NCI-H2107 (cell line): ENCODE measurements at places on chromosomes 2 and 18.
A peak's percentile ranks its signal among the peaks of the same experiment; 100 is the strongest.

DNA sequence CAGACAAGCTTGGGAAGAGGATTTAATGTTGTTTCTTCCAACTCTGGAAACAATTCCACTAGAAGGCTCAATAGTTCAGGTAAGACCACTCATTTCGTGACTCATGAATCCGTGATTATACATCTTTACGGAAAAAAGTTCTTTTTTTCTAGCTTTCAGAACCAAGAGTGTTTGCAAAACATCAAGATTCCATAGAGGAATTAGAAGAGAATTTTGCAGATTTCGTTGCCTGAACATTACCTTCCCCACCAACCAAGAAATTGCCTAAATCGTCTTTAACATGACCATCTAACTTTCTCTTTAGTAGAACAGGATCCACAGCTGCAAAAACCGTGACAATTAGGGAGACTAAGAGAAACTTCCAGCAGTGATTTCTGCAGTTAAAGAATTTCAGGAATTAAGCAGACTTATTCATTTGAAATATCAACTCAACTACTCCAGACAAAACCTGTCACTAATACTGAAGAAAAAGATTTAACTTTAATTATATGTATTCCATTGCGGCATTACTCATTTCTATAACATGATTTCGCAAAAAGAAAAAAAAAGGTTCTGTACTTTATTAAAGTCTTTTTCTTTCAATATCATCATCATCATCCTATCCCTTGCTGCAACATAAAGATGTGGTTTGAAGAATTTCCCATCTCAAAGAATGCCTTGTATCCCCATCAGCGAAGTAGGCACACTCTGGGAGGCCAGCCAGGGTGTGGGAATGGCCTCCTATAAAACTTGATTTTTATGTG is 1.9 kb upstream of the NAB1 start:
- DNase-seq: no peak

DNA sequence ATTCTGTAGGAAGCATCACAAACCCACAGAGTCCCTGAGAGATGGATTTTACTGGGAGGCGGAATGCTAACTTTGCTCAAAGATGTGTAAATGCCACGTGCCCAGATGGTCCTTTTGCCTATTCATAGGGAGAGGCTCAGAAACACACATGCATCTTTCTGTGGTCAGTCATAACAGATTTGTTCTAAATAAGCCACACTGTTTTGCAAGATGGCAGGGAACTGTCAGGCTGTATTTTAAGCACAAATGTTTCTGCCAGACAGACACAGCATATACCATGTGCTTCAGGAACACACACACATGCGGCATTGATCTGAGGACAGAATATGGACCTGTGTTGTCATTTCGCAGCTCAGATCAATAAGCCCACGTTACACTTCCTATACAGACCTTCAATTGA is 312.0 kb downstream of the GPD2 start:
- no peak for DNase-seq

GRCh38 chr2:182625814-182626213 is 90.2 kb upstream of the DNAJC10 start:
- DNase-seq: peak; percentile 71

DNA sequence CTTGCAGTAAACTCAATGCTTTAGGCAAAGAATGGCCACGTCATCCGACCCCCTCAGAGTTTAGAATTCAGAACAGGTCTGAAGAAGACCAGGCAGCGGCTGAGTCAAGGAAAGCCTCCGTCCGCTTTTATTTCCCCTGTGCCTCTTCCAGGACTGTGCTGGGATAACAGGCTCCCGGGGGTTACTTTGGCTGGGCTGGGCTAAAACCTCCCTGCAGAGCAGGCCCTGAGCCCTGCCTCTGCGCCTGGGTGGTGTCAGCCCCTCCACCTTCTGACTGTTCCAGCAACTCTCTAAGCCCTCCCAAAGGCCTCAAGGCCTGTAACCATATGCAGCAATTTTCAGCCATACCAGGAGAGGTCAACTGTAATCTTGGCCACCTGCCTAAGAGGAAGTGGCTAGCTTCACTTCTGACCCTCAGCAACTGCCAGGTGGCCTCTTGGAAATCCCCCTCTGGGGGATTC is 166.5 kb downstream of the RPIA start:
- no peak for DNase-seq

- DNase-seq: no peak
Observed at GRCh38 chr2:180003559-180003958, 3.5 kb downstream of the CWC22 start.

GRCh38 chr18:67553437-67553836 is 36.9 kb upstream of the DSEL start:
- DNase-seq: no peak

DNA sequence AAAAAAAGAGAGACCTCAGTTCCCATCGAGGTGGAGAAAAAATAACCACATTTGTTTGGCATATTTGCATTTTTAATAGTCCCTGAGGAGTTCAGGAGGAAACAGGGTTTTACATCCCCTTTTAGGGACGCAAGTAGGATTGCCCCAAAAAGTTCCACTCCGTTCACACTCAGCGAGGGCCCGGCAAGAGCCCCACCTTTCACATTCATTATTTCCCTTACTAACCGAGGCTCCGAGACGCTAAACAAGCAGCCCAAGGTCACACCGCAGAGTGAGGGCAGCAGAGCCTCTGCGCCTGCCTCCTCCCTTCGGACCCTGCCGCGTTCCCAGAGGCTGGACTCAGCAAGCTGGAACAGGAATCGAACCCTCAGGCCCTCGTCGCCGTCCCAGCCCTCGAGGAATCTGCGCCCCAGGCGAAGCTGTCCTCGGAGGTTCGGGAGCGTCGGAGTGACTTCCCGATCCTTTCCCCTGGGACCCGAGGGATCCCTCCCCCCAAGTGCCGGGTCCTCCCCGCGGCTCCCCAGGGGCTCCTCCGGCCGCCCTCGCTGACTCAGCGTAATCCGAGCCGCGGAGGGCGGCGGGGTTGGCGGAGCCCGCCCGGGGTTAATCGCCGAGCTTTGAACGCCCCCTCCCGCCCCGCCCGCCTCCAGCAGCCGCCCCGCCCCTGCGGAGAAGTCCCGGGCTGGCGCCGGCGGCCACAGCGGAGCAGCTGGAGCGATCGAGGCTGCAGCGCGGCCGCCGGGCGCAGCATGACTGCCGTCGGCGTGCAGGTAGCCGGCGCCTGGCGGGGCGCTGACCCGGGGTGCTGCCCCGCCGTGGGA is at the start of gene TMEM37:
Gene TMEM37 (plus strand): TSS at position 700 of the 821 bp plus-strand sequence. CDS start 50 bp downstream, at position 750.
- DNase-seq: peak; percentile 27

GRCh38 chr2:164992818-164993217 is 37.5 kb upstream of the SLC38A11 start:
- peak; percentile 65 for DNase-seq

DNA sequence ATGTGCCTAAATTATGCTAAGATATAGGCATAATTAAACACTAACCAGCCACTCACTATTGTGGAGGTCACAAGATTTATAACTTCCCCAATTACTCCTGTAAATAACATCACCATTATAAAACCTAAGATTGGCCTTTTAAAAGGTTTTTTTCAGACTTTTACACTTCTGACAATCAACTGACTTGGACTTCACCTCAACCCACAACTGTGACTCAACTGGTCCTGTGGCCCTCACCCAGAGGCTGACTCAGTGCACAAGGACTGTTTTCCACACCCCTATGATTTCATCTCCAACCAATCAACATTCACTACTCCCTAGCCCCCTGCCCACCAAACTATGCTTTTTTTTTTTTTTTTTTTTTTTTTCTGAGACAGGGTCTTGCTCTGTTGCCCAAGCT is 11.6 kb downstream of the TTR start:
- no peak for DNase-seq

DNA sequence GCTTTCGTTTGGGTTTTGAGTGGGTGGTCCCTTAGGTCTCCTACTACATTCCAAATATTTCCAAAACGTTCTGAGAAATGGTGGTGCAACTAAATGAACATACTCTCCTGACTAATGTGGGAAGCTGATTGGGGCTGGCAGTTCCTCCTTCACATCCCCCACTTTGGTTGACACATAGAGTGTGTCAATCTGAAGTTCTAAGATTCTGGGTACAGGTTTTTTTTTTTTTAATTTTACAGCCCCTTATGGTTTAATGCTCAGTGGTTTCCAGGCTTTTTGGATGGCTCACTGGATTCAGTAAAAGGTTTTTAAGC is 58.4 kb upstream of the ITGB6 start:
- DNase-seq: no peak

DNA sequence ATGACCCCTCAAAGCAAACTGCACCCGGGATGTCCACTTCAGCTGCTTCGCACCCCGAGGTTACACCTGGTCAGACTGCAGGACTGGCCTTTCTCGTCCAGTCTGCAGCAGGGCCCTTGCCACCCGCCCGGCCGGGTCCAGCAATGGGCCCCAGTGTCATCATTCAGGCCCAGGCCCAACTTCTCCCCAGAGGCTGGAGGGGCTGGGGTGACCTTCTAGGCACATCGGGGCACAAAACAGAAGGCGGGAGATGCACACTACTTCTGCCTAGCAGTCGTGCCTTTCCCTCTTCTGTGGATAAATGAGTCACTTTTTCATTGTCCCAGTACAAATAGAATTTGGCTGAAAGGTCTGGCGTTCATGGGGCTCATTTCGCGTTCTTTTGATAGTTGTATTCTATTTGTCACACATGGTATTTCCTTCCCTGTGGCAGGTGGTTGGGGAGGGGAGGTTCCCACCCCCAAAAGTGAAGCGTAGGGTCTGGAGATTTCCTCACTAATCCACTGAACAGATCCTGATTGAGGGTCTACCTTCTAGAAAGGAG is 56.9 kb upstream of the ID2 start:
- DNase-seq: no peak

- DNase-seq: no peak
Observed at GRCh38 chr18:10928772-10929373, 220.5 kb downstream of the PIEZO2 start.

DNA sequence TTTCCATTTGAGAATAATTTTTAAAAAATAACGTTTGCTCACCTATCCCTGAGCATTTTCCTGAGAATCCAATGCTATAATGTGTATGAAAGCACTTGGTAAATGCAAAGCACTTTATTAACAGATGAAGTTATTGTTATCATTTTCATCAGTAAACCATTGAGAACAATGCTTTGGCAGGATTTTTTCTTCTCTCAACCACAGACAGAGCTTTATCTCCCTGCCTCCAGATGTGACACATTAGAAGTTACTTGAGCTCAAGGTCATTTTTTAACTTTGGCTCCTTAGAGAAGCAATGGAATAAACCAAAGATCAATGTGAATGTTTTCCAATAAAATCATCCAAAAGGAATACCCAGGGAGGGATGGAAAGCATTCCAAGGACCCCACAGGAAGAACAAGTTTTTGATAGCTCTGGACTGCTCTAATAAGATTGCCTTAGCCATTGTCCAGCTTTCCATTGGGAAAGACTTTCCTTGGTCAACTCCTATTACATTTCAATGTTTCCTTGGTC is 118.9 kb upstream of the NT5C1B start:
- no peak for DNase-seq

GRCh38 chr2:238462782-238463396 is 36.2 kb downstream of the ASB1 start:
- DNase-seq: no peak

DNA sequence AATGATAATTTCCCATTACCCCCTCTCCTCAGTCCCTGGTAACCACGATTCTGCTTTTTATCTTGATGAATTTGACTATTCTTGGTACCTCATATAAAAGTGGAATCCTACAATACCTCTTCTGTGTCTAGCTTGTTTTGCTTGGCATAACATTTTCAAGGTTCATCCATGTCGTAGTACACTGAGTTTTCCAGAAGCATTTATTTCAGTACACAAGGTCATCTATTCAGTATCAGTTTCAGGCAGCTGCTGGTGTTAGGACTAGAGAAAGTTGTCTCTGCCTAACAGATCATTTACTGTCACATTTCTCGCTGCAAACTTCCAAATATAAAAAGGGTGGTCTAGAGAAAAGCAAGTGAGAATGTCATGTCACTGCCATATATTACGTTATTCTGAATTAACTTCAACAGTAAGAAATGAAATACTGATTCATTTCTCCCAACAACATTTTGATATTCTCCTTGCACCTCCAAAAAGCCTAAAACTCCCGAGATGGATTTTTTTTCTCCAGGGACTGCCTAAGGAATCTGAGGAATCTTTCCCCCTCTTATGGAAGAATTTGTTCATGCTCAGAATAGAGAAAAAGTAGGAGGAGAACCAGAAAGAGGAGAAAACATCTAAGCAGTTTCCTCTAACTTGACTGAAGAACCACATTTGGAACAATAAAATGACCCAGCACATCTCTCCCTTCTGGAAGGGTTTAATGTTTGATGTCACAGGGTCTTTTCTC is 36.0 kb downstream of the CDK15 start:
- no peak for DNase-seq

GRCh38 chr2:219081701-219082331 is 21.1 kb upstream of the IHH start:
- DNase-seq: no peak

GRCh38 chr2:45984366-45984765 is 312.8 kb upstream of the EPAS1 start:
- no peak for DNase-seq

GRCh38 chr2:2926858-2927175 is 450.8 kb downstream of the EIPR1 start:
- no peak for DNase-seq

DNA sequence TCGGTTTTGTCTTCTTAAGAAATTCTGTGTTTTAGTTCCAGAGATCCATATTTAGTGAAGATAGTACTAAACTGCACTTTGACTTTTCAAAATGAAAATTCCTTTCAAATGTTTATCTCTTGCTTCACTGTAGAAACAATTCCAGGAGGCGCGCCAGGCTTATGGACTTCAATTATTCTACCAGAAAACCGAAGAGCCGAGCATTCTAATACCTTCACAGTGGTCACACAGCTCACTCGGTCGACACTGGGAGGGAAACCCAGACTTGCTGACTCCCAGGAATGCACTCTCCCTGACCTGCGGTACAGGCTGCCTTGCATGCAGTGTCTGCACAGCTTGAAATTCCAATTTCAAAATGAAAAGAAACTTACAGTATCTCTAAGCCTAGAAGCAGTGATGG is 119.9 kb upstream of the PIEZO2 start:
- no peak for DNase-seq

- no peak for DNase-seq
Observed at GRCh38 chr2:189147361-189147760, 32.2 kb downstream of the COL5A2 start.

- no peak for DNase-seq
Observed at GRCh38 chr2:204892506-204893255, 347.4 kb downstream of the PARD3B start.

- no peak for DNase-seq
Observed at GRCh38 chr2:204722207-204722606, 176.9 kb downstream of the PARD3B start.

DNA sequence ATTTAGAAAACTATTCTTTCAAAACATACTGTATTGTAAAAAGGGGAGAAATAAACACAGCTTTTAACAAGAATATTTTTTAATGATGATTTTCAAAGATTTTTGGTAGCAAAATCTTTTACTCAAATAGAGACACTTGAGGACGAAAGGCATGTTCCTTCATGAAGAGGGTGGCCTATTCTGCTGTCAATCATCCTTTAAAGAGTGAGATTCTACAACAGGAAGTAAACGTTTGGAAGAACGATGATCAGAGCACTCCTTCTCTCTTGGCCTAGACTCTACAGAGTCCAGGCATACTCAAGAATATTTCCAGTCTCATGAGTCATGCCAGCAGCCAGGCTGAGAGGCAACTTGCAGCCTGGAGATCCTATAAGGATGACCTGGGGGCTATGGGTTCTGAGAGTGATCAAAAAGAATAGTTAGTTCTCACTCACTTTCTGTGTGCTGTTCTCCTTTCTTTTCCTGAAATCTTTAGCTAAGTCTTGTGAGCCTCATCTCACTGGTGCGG is 62.4 kb upstream of the TCF4 start:
- no peak for DNase-seq

- DNase-seq: no peak
Observed at GRCh38 chr2:65393743-65394422, 38.5 kb downstream of the SPRED2 start.

GRCh38 chr2:197122821-197123220 is 187.8 kb downstream of the ANKRD44 start:
- DNase-seq: no peak
